ENCODE measurements at places on chromosomes 1 and 21. TPM values are rescaled to one million over a fixed set of nuclear protein-coding genes. Genes with fewer than 3 reads are reported as not detected.

DNA sequence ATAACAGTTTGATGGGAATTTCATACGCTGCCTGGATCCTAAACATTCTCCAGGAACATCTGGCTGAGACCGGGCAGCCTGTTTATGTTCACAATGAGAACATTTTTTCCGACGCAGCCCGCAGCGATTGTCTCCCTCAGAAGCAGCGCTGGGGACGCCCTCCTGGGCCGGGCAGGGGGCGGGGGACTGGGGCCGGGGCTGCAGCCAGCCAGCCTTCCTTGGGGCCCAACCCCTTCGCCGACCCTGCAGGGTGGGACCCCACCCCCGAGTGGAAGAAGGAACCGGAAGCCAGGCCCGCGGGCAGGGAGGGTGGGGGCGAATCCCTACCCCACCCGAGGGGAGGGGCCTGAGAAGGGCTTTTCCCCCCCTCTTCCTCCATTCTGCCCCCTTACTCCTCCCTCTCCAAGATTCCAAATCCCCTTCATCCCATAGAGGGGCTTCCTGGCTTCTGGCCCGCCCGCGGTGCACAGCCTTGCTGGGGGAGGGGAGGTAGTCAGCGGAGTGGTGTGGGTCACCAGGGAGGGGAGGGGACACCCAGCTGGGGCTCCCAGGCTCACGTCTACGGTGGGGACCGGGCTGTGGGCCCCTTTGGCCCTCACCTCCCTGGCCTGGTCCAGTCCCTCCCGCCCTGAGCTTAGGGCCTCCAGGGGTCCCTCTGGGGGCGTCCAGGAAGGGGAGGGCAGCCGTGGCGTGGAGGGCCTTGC lies 60.6 kb downstream of the WNT9A start:
- H3K4me3 ChIP-seq: peak overlapping the region; percentile 39
- peaks cover 7% of the 10 kb centered on the region for H3K4me1 ChIP-seq
- no peak for DNase-seq
- H3K36me3 ChIP-seq: no peaks in the 10 kb centered on the region
- peaks cover 3% of the 10 kb centered on the region for H3K27me3 ChIP-seq

DNA sequence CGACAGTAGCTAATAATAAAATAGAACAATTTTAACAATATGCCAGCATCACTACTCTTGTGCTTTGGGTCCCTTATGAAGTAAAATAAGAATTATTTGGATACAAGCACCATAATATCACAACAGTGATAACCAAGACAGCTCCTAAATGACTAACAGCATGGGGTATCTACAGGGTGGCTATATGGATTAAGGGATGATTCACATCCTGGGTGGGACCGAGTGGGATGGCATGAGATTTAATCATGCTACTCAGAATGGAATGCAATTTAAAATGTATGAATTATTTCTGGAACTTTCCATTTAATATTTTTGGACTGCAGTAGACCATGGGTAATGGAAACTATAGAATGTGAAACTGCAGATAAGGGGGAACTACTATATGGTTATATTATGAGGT lies 28.1 kb upstream of the B3GALNT2 start:
- no peaks in the 10 kb centered on the region for H3K36me3 ChIP-seq
- H3K27ac ChIP-seq: no peak overlapping the region
- H3K4me1 ChIP-seq: no peaks in the 10 kb centered on the region
- no peak for DNase-seq

- no peaks in the 10 kb centered on the region for H3K36me3 ChIP-seq
- no peak for DNase-seq
- no peak overlapping the region for H3K4me3 ChIP-seq
- H3K27ac ChIP-seq: no peak overlapping the region
- H3K4me1 ChIP-seq: peaks cover under 1% of the 10 kb centered on the region
Measured at GRCh38 chr1:161192476-161193465, 6.1 kb downstream of the ADAMTS4 start.

- peaks cover 26% of the 10 kb centered on the region for H3K4me1 ChIP-seq
- no peaks in the 10 kb centered on the region for H3K27me3 ChIP-seq
- H3K36me3 ChIP-seq: no peaks in the 10 kb centered on the region
- peak overlapping the region; percentile 62 for H3K4me3 ChIP-seq
Measured at GRCh38 chr1:18951416-18951815, 5.1 kb downstream of the IFFO2 start.

GRCh38 chr21:46477765-46478164 lies 19.1 kb downstream of the DIP2A start:
- H3K4me1 ChIP-seq: no peaks in the 10 kb centered on the region
- no peaks in the 10 kb centered on the region for H3K27me3 ChIP-seq
- H3K27ac ChIP-seq: no peak overlapping the region
- no peak for DNase-seq

DNA sequence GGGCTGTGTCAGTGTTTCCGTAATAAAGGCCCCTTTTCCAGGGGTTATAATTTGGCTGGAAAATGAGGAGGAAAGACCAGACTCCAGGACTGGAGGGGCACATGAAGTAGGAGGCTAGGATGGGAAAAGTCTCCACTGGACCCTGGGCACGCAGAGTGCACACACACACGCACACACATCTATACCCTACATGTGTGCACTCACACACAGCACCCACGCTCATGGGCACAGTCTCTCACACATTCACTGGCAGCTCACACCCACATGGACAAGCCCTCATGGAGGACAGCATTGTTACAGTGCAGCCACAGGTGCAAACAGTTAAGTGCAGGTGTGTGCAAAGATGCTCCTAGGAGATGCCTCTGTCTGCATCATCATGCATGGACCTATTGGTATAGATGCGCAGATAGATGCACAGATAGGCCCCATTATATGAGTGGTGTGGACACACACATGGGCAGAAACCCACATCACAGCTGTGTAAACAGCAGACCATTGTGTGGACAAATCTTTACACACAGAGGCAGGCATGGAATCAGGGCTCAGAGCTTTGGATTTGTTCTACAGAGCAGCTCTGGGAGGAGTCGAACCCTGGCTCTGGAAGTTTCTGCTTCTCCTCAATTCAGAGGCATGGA lies 9.1 kb upstream of the RUNX3 start:
- no peak for DNase-seq
- no peaks in the 10 kb centered on the region for H3K36me3 ChIP-seq
- H3K27ac ChIP-seq: no peak overlapping the region
- no peak overlapping the region for H3K4me3 ChIP-seq
- H3K4me1 ChIP-seq: no peaks in the 10 kb centered on the region
- H3K27me3 ChIP-seq: no peaks in the 10 kb centered on the region

DNA sequence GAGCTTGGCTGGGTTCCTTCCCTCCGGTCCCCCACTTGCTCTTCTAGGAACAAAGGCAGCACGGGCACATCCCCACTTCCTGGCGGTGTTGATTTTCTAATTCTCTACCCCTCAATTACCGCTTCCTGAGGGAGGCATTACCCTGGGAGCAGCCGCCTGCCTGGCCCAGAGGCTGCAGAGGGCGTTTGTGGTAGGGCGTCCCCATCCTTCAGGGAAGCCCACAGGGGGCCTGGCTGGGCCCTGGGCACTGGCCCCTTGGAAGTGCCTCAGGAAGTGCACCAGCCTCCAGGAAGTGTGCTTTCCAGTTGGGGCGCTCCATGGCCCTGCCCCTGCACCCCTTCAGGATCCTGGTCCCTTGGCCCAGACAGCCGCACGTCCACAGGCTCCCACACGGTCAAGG lies 42.1 kb upstream of the CASZ1 start:
- no peaks in the 10 kb centered on the region for H3K4me1 ChIP-seq
- DNase-seq: no peak
- H3K27me3 ChIP-seq: peaks cover 15% of the 10 kb centered on the region
- no peak overlapping the region for H3K4me3 ChIP-seq
- no peaks in the 10 kb centered on the region for H3K36me3 ChIP-seq

DNA sequence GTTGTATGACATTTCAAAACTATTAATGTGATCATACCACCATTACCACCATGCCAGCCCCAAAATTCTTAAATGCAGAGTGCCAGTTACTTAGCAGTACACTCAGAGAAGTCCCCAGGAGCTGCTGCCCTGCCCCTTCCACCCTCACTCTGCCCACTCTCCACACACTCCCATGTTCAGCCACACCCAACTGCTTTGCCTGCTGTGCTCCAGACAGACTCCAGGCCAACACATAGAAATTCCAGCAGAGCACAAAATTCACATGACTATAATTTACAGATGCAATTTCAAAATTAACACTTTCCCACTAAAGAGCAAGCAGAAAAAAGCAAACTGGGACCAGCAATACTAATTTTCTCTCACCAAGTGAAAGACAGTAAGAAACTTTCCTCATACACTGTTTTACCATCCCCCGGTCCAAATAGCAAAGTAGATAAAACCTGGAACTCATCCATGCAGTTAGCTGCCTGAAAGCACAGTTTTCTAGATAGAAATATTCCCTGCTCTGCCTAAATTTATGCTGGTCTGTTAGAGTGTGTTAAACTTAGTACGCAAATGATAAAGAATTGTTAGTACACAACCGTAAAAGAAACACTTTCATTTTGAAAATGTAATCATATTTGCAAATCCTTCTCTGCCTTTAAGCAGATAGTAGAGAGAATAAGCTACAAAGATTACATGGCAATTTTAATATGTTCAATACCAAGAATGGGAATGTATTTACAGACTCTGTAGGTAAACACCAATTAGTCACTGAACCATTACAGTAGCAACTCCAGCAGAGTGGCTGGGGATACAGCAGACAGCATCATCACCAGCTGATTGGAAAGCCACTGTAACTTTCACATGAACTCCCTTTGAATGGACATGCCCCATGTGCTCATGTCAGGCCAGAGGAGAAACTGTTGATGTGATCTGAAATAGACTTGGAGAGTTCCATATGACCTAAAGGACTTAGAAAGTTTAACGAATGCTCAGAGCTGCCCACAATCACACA lies 176.5 kb downstream of the VAV3 start:
- no peak overlapping the region for H3K4me3 ChIP-seq
- no peak for DNase-seq
- H3K4me1 ChIP-seq: no peaks in the 10 kb centered on the region
- H3K36me3 ChIP-seq: no peaks in the 10 kb centered on the region

- H3K4me3 ChIP-seq: no peak overlapping the region
- no peaks in the 10 kb centered on the region for H3K27me3 ChIP-seq
- no peak overlapping the region for H3K27ac ChIP-seq
- no peaks in the 10 kb centered on the region for H3K36me3 ChIP-seq
- H3K4me1 ChIP-seq: no peaks in the 10 kb centered on the region
- no peak for DNase-seq
Measured at GRCh38 chr1:115606305-115606704, 35.5 kb upstream of the VANGL1 start.

DNA sequence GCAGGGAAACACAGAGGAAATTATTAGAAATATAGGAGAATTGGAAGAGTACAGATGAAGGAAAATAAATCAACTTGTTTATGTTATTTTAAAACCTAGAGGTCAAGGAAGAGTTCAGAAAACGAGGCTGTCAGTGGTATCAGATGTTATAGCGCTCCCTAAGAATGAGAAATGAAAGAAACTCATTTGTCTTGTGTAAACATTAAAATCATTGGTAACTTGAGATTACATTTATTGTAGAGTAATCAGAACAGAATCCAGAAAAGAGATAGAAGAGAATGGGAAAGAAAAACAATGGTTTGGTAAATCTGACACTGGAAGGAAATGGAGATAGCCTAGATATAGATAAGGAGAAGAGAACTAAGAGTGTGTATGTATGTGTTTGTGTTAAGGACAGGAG lies 106.4 kb downstream of the ATF6 start:
- DNase-seq: no peak
- no peak overlapping the region for H3K4me3 ChIP-seq
- H3K36me3 ChIP-seq: peaks cover 3% of the 10 kb centered on the region
- H3K27ac ChIP-seq: no peak overlapping the region
- no peaks in the 10 kb centered on the region for H3K27me3 ChIP-seq

DNA sequence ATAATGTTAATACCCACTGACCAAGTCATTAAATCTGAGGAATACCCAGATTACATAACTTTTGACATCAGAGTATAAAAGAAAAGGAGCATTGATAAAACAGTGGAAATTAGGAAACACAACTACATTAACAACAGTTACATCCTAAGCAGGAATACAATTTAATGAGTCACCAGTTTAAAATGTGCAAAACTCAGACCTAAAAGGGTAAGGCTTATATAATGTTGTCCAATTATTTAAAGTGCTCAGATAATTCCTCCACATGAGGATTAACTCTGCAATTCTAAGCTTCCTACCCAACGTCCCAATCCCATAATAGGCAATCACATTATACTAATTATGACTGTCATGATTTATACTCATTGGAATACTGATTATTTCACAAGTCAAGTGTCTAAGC lies 50.5 kb downstream of the ABL2 start:
- no peaks in the 10 kb centered on the region for H3K36me3 ChIP-seq
- H3K27ac ChIP-seq: no peak overlapping the region
- no peak overlapping the region for H3K4me3 ChIP-seq

GRCh38 chr21:36384885-36385232 lies 333 bp upstream of the CHAF1B start:
- peak overlapping the region; percentile 73 for H3K4me3 ChIP-seq
- H3K27ac ChIP-seq: no peak overlapping the region
- DNase-seq: no peak
- H3K36me3 ChIP-seq: no peaks in the 10 kb centered on the region
- no peaks in the 10 kb centered on the region for H3K27me3 ChIP-seq
- H3K4me1 ChIP-seq: no peaks in the 10 kb centered on the region

- no peak overlapping the region for H3K4me3 ChIP-seq
- H3K4me1 ChIP-seq: no peaks in the 10 kb centered on the region
- no peak for DNase-seq
- no peak overlapping the region for H3K27ac ChIP-seq
Measured at GRCh38 chr1:15196807-15197530, 43.4 kb downstream of the TMEM51 start.

- H3K36me3 ChIP-seq: no peaks in the 10 kb centered on the region
- H3K27ac ChIP-seq: no peak overlapping the region
- no peaks in the 10 kb centered on the region for H3K4me1 ChIP-seq
- H3K4me3 ChIP-seq: no peak overlapping the region
- DNase-seq: no peak
Measured at GRCh38 chr1:185369786-185370185, 52.7 kb upstream of the IVNS1ABP start.

GRCh38 chr1:32241001-32241763 lies 5.8 kb upstream of the FAM167B start:
- DNase-seq: peak; percentile 47
- peak overlapping the region; percentile 69 for H3K4me3 ChIP-seq
- H3K27ac ChIP-seq: peak overlapping the region; percentile 87

DNA sequence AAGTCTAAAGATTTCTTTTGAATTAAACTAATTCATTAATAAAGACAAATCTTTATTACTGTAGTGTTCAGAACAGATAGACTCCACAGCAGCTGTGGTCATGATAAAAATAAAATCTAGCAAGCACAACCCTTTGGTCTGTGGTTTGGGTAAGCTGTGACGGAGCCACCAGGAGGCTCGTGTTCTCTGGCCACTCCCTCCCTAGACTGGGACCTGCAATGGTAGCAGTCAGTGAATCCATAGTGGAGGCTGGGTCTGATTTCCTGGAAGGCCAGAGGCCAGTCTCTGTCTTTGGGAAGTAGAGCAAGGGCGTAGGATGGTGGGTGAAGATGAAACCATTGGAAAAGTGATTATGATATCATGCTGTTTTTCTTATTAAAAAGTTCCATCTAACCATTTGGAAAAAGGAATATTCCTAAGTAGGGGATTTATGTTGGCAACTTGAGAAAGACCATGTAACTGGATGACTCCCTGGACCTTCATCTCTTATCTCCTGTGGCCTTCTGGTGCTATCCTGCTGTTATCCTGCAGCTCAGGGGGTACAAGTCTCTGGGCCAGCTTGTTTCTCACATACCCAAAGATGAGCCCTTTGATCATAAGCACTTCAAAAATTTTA lies 39.0 kb downstream of the TENT5C start:
- no peak overlapping the region for H3K27ac ChIP-seq
- no peak overlapping the region for H3K4me3 ChIP-seq
- DNase-seq: no peak
- no peaks in the 10 kb centered on the region for H3K27me3 ChIP-seq

GPATCH2 gene
- 3.8 TPM for total RNA-seq

FAM131C gene
- 0.21 TPM for total RNA-seq

CPT2 gene
- total RNA-seq: 24.8 TPM

EPHX1 gene
- total RNA-seq: 127 TPM

PDC gene
- not detected for total RNA-seq

BGLAP gene
- 19.1 TPM for total RNA-seq

All from ascending aorta (tissue), 2 donors.